NCI-H2171 (cell line): ENCODE measurements at places on chromosomes 3 and 15.

GRCh38 chr3:97991293-97991682, 19.1 kb upstream of the RIOX2 start:
- no peak for DNase-seq

DNA sequence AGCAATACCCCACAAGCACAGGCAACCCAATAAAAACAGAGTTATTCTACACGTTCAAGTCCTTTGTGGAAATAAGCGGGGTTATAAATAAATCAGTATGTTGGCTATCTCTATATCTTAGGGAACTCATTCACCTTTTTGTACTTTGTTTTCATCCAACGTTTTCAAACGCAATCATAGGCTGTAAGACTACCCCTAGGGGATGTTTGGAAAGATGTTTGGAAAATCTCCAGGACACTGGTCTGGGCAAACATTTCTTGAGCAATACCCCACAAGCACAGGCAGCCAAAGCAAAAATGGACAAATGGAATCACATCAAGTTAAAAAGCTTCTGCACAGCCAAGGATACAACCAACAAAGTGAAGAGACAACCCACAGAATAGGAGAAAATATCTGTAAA, 70.1 kb downstream of the CLDN11 start:
- no peak for DNase-seq

GRCh38 chr15:41115652-41116115, 396 bp downstream of the INO80 start:
- DNase-seq: peak; percentile 77

DNA sequence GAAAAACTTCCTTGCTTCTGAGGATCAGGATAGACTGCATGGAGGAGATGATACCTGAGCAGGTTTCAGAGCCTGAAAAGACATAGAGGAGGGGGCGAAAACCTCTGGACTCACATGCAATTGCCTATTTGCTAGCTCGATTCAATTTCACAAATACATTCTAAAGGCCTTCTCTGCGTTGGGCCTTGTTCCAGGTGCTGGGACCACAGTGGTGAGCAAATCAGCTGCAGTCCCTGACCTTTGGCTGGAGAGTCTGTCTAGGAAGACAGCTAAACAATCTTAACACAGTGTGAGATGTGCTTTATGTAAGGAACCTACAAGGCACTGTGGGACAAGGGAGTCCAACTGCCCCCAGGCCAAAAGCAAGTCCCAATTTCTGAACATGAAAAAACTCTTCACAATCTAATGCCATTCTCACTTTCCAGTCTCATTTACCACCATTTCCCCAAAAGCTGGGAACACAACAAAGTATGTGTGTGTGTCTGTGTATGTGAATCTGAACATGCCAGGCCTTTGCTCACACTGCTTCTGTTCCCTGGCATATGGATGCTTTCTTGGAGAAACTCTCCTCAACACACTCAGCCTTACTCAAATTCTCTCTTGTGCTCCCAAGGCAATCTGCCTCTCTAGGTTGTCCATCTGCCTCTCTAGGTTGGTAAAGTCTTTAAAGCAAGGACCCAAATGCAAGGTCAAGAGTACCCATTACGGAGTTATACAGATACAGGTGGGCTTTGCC, 2.1 kb upstream of the PCCB start:
- DNase-seq: no peak

- DNase-seq: no peak
Measured at GRCh38 chr3:153621953-153622352, 459.9 kb downstream of the RAP2B start.

DNA sequence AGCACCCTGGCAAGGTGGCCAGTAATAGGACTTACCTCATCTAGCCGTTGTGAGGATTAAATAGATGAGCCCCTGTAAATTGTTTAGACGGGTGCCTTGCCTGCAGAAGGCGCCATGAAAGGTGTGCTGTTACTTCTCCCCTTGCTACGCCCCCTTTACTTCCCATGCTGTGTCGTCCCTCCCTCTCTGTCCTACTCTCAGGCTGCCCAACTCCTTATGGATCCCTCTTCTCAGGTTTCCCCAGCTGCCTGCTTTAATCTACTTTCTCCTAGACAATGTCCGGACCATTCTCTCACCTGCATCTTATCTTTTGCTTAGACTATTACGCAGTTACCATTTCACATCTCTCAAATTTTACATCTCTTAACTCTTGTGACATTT, 1.7 kb upstream of the FBXW12 start:
- no peak for DNase-seq

GRCh38 chr15:94253742-94254141, 22.4 kb downstream of the MCTP2 start:
- DNase-seq: no peak

- DNase-seq: no peak
Measured at GRCh38 chr3:58874248-58874741, 175.5 kb downstream of the CFAP20DC start.

GRCh38 chr3:88291486-88291885, 141.7 kb downstream of the C3orf38 start:
- no peak for DNase-seq

- no peak for DNase-seq
Measured at GRCh38 chr3:58260261-58260731, 22.7 kb downstream of the ABHD6 start.

DNA sequence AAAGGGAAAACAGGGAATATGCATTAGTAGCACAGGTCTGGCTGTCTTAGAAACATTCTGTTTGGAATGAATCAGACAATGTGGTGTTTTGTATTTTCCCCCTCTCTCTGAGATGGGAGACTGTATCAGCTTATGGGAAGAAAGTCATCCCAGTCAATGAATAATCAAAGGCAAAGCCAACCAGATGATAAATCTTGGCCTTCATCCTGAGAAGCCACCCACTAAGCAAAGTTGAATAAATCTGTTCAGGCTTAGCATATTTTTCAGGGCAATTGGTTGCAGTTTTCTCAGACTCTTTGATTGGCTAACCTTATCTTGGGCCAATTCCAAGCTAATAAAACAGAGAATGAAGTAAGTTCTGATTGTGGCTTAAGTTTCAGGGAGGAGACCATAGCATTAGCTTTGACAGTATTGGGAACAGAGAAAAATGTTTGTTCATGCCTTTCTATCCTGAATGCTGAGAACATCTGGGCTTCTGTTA, 63.6 kb upstream of the ARL8B start:
- no peak for DNase-seq

GRCh38 chr3:53604232-53604631, 109.8 kb downstream of the CACNA1D start:
- no peak for DNase-seq

DNA sequence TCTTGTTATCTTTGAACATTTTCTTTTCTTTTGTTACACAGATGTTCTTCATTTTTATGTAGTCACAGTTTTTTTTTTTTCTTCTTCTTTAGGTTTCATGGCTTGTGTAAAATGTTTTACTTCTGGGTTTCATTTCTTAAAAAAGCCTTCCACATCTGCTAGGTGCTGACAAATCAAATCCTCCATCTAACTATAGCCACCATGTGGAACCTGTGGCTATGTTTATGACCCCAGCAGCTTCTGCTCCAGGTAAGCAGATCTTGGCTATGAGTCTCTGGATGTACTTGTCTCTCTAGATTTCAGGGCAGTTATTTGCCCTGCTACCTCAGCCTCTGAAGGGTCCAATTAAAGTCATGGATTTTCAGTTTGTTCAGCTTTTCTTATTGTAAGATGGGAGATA, 44.5 kb downstream of the OXSM start:
- DNase-seq: no peak

GRCh38 chr3:17955411-17955810, 213.0 kb upstream of the TBC1D5 start:
- no peak for DNase-seq

GRCh38 chr3:130117933-130118332, 36.3 kb downstream of the ALG1L2 start:
- DNase-seq: no peak

DNA sequence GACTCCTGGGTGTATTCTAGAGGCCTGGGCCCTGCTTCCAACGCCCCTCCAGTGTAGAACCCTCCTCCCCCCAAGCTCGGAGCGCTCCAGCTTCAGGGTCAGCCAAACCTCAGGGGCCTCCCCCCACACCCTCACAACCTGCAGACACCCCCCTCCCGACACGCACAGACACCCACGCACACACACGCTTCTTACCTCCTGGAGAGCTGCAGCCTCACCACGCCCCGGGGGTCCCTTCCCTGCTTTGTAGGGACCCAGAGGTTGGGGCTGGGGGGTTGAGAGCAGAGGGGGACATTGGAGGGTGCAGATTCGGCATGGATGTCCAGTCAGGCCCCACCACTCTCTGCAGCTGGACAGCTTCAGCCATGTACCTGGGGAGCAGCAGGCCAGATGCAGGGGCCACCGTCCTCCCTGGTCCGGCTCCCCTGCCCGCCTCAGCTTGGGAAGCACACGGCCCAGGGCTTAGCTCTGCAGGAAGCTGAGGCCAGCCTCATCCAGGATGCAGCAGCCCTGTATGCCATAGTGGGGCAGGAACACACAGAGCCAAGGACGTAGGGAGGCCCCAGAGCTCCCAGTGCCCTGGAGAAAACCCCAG, 13.0 kb downstream of the ZDHHC19 start:
- DNase-seq: no peak

DNA sequence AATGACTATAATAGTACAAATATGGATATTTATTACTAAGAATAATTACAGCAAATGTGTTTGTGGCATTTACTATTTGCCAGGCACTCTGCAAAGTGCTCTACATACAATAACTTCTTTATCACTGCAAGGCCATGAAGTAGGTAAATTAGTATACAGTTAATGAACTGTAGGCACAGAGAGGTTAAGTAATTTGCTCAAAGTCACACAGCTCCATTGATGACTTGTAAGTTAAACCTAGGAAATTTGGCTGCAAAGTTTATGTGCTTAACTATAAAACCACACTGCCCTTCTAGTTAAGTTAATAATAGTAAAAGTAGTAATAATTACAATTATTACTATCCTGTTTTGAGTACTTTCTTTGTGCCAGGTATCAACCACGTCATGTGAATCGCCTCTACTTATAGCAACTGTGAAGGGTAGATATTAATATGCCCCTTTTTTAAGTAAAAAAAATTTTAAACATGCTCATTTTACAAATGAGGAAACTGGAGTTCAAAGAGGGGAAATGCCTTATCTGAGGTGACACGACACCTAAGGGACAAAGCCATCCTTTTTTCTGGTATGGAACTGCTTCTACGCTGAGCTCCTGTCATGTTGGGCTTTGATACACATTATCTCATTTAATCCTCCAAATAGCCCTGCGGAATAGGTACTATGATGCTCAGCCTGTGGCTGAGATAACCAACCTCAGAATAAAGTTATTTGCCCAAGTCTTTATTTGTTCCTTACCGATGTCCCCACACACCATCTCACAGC, 8.5 kb downstream of the BHLHE40 start:
- DNase-seq: no peak

DNA sequence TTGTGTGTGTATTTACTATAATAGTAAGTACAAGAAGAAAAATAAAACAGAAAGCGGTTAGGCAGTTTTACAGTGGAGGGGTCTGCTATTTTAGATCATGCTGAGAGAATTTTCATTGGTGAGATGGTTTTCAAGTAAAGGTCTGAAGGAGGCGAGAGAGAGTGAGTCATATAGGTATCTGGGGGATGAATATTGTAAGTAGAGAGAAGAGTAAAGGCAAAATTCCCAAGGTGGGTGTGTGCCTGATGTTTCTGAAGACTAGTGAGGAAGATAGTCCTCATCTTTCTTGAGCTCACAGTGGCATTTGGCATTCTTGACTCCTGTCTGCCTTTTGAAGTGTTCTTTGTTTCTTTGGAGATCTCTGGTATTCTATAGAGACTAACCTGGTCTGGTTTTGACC, 38.6 kb downstream of the CRYBG3 start:
- no peak for DNase-seq

DNA sequence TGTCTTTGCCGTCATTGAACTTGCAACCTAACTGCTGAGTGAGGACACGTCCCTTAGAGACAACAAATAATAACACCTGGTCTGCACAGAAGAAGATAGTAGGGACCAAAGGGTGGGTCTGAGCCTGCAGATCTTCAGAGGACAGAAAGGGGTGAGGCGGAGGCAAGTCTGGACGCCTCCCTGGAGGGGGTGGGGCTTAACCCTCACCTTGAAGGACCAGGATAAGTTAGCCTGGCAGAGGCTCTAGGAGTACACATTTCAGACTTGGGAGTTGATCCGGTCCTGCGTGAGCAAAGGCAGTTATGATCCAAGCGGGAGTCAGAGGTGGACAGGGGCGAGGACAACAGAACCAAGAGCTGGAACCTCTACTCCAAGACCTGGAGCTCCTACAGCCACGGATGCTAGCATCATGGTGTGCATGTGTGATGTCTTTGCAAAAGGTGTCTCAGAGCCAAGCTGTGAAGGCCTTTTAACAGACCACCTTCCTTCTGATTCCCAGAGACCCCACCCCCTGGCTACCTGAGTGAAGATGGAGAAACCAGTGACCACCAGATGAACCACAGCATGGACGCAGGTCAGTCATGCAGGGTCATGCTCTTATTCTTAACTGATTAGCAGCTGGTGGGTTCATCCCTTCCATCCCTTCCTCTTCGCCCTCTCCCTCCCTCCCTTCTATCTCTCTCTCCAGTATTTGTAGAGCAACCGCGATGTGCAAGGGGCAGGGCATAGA, 88.0 kb downstream of the AAGAB start:
- no peak for DNase-seq

GRCh38 chr3:121661376-121661775, 673 bp upstream of the HCLS1 start:
- DNase-seq: no peak

DNA sequence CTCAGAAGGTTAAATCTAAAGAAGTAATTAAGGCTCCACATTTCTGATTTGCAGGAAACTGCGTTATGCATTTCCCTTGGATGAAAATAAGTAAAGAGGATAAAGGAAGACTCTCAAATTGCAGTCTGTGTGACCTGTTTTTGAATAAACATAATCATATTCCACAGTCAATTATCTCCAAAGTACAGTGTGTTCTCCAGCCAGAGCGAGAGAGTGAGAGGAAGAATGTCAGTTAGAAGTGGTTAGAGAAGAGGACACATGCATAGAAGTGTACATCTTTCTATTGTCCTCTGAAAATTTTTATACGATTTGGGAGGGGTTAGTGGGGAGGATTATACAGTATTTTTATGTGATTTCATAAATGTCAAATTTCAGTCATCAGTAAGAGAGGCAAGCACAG, 487.1 kb downstream of the LPP start:
- no peak for DNase-seq

DNA sequence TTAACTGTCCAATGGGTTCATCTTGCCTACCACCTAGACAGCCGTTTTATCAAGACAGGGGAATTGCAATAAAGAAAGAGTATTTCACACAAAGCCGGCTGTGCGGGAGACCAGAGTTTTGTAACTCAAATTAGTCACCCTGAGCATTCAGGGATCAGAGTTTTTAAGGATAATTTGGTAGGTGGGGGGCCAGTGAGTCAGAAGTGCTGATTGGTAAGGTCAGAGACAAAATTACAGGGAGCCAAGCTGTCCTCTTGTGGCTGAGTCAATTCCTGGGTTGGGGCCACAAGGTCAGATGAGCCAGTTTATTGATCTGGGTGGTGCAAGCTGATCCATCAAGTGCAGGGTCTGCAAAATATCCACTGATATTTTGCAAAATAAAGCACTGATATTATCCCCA, 29.9 kb upstream of the GPD1L start:
- no peak for DNase-seq

- DNase-seq: no peak
Measured at GRCh38 chr3:150453353-150453752, 45.3 kb downstream of the TSC22D2 start.

GRCh38 chr3:42507252-42507651, 4.8 kb downstream of the VIPR1 start:
- no peak for DNase-seq

- no peak for DNase-seq
Measured at GRCh38 chr15:52369455-52369854, 73.9 kb upstream of the MYO5C start.
